ENCODE measurements at places on chromosomes 6 and 20.

DNA sequence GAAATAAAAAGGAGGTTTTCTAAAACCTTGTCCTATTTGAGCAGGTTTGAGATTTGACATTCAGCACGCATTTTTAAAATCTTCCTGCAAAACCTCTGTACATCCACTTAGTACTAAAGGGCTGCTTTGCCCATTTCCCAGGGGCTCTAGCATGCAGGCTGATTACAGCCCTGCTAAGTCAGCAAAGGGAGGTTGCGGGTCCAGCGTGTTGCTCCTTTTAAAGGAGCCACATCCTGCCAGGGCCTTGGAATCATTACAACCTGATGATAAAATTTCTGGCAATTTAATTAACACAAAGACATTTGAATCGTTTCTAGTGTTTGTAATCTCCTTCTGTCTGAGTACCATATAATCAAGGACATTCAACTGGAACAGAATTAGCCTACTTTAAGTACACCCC lies 455.1 kb upstream of the CITED2 start:
- no peak for DNase-seq

DNA sequence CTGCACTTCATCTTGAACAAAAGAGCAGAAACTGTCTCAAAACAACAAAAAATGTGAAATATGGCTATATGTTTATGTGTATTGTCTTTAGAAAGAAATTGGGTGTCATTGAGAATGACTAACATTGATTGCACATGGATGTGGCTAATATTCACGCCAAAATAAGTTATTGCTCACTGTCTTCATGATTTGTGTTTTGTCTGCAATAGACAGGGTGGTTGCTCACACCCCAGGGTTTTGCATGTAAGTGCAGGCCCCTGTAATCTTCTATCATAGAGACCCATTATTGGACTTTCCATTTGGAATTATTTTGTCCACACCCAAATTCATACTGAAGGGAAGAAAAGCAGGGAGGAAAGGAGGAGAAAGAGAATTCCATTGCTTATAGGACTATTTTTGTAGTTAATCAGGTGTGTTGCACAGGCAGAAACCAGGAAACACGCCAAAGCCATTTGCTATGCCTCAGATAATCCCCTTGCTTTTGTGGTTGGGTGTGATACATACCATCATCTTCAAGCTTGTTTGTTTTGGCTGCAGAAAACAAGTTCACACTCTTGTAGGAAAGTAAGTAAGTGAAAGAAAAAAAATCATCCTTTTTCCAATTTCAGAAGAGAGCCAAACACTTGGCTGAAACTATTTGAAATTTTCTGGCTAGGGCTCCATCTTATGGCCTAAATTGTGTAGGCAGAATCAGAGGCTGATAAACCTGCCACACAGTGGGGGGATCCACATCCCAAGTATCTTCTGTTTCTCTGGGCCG lies 214.1 kb downstream of the COL12A1 start:
- no peak for DNase-seq

DNA sequence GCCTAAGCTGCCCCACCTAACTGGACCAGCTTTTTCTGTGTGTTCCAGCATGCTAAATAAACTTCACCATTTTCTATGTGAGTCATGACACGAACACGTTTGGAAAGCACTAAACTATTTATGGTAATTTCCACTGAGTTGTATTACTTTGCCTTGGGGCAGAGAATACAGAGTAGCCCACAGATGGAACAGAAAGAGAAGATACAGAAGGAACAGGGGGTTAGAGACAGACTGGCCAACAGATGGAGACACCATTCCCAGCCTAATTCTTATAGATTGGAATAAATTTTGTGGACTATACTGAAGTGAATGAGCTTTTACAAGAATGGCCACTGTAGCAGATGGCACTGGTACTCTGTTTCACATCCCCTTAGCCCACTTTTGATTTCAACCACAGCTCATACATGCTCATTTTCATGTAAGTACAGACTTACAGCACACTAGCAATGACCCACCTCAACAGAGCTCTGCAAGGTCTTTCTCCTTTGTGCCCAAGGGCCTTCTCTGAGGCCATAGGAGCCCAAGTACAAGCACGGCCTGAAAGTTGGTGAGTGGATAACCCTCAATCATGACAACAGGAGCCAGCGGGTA lies 13.1 kb upstream of the NT5DC1 start:
- no peak for DNase-seq

GRCh38 chr20:60589623-60590022 lies 631.4 kb downstream of the CDH26 start:
- no peak for DNase-seq

Measured in body of pancreas (tissue), 4 donors.